Suppressor macrophage treated with lipopolysaccharide for 1 hour (primary cell): ENCODE measurements at places on chromosomes 3 and 15.

DNA sequence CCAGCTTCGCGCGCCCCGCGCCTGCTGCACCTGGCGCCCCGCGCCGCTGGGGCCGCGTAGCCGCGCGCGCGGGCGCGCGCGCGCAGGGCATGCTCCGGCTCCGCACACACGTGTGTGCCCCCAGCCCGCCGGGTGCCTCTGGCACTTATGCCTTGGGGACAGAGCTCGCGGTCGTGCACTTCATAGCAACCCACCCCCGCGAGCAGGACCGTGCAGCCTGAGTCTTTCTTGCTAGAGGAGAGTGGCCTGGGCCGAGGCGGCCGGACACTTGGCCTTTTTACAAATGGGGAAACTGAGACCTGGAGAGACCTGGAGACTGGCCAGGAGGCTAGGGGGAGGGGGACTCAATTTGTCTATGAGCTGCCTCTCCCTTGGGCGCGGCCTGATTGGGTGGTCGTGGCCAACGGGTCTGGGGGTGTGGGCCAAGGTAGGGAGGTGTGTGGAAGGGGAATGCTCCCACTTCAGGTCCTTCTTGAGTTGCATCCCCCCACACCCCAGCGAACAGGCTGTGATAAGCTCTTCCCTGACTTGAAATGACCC lies 562 bp downstream of the NBEAL2 start:
- peak; percentile 41 for DNase-seq

DNA sequence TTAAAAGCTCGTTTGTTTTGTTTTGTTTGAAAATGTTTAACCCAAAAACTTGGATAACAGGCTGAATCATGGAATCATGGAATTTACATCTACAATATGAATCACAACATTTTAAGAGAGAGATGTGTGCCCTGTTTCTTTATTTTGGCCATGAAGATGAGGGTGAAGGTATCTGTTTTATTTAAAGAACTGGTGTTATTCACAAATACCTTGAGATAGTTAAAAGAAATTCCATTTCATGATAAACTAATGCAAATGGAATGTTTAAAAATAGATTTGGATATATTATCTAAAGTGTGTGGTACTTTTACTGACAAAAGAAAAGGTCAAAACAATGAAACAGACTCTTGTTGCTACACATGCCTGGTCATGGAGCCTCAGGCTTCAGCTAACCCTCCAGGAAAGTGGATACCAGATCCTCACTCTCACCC lies 486.0 kb upstream of the CFAP20DC start:
- DNase-seq, result no peak

DNA sequence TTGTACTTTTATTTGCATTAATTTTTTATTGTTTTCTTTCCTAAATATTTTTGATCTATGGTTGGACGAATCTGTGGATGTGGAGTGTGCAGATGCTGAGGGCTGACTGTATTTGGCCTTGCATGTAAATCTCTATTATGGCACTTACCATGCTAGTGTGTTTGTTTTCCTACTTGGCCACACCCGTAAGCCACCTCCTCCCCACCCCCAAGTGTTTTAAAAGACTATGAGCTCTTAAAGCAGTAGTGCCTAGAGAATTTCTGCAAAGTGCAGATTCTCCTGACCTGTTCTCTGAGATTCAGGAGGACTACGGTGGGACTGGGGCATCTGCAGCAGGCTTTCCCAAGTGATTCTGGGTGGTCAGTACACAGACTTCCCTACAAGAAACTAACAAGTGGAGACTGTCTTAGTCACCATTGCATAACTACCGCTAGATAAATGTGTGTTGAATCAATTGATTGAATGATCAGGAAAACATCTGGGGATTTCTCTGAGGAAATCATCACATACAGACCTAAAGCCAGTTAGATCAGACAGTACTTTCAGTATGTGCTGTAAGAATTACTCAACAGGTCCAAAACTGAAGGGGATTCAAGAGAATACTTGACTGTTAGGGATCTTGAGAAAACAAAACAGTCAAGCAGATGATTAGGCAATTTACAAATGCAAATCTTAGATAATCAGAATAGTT lies 6.2 kb upstream of the TIPARP start:
- peak; percentile 85 for DNase-seq

GRCh38 chr3:174325834-174326700 lies 533.1 kb upstream of the NAALADL2 start:
- DNase-seq, result no peak

DNA sequence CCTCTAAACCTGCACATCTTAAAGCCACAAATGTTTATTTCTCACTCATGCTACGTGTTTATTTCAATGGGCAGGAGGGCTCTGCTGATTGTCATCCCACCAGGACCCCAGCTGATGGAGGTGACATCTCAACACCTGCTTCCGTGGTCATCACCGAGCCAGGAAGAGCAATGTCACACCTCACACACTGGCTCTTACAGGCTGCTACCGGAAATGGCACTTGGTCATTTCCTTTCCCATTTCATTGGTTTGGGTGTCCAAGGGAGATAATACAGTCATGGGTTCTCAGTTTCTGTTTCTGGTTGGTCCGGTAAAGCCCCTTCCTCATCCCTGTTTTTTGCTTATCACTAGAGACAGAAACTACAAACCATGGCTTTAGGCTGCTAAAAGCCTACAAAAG lies 41.9 kb downstream of the ABHD2 start:
- DNase-seq, result peak; percentile 50

GRCh38 chr3:73601011-73601410 lies 23.7 kb downstream of the PDZRN3 start:
- DNase-seq, result no peak

DNA sequence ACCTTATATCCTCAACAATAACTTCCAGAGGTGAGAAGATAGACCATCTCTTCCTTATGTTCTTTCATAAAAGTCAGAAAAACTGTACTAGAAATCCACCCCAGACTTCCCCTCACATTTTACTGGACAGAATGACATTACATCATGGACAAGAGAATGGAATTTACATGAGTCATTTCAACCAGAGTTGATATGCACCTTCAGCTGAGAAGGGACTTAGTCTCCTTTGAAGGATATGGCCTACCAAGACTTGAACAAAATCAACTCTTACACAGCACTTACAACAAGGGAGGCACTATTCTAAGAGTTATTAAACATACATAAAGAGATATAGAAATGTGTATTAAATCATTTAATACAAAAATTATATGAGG lies 380.0 kb upstream of the DPH6 start:
- no peak for DNase-seq

GRCh38 chr3:62940771-62941563 lies 65.8 kb upstream of the CADPS start:
- DNase-seq, result no peak

- DNase-seq, result no peak
Observed at GRCh38 chr3:107545680-107546120, 22.9 kb downstream of the BBX start.

GRCh38 chr3:78634316-78634715 lies 1133.5 kb downstream of the ROBO1 start:
- no peak for DNase-seq

- DNase-seq, result no peak
Observed at GRCh38 chr3:127034990-127035652, 52.2 kb downstream of the PLXNA1 start.

- no peak for DNase-seq
Observed at GRCh38 chr3:41188306-41188705, 11.0 kb upstream of the CTNNB1 start.

DNA sequence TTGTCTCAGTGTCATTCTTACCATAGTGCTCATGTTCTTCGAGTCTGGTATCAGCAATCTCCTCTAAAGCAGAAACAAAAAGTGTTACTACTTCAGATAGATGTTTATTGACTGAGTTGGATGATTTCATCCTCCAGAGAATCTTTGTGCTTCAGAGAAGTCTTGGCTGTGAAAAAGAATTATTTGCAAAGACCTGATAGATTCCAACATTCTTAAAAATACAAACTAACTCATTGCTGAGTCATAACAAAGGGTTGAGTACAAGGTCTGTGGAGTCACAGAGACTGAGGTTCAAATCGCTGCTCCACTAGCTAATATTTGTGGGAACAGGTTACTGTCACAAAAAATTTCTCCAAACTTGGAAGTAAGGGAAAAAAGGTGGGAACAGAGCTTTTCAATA lies 9.0 kb upstream of the STRIT1 start:
- DNase-seq, result no peak

DNA sequence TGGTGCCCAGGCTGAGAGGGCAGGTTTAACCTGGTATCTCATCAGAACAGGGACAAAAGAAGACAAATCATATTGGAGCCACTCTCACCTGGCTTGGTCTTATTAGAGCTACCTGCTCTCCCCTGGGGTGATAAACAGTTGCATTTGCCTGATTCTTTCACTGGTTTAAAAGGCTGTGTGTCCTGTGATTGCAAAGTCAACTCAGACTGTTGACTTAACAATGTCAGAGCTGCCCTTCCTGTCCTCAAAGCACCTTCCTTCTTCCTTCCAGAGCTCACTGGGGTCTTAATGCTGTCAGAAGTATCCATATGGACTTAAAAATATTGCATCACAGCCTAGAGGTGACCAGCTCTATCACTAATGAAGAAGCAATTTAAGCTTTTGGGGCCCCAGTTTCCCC lies 50.5 kb upstream of the MINAR1 start:
- DNase-seq, result no peak

- DNase-seq, result no peak
Observed at GRCh38 chr3:17336291-17336690, 406.1 kb downstream of the TBC1D5 start.

DNA sequence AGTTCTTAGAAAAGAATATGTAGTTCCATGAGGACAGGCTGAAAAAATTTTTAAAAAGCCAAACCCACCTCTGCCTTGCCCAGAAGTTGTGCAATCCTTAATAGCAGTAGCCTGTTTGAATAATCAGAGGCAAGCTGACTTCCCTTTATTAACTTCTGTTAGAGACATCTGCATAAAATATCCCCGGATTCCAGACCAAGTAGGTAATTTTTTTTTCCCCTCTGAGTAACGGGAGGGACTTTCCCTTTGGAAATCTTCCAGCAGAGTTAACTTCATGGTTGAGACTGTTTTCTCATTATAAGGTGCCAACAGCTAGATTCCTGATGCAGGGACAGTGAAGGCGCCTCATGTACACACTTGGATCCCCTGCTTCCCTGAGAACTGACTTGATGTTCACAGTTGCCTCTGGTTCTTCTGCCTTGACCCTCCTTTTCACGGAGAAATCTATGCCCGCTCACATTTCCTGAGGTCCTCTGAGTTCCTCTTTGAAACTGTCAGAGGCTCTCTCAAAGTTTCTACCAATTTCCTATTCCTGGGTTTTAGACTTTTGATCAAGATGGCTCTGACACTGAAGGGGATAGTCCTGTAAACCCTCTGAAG lies 227.6 kb upstream of the BHLHE40 start:
- DNase-seq, result peak; percentile 90

DNA sequence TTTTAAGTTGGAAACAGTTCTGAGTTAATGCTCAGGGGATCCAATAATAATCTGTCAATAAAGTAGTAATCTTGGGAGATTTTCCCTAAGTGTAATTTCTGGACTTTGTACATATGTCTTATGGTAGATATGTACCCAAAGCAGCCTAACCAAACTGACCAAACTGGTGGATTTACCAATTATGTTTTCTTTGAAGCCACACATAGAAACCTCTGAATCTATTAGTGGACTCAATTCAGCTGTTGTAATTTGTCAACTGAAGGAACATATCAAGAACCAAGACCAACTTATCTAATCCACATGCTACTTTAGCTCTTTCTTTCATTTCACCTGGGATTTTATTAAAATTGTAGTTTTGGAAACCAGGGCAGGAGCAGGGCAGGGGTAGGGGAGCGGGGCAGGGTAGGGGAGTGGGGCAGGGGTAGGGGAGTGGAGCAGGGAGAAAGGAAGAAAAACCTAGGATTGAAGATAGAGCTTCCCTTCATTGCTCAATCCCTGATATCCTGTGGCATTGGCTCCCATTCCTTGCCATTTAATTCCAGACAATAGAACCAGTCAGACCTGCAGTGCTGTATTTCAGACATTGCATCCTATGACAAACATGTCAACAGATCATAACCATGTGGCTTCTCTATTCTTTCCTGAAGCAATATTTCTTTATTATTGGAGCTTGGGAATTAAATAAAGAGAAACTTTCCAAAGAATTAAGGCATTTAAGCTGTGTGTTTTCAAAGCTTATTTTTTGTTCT lies 101.8 kb downstream of the NFKBIZ start:
- DNase-seq, result no peak

DNA sequence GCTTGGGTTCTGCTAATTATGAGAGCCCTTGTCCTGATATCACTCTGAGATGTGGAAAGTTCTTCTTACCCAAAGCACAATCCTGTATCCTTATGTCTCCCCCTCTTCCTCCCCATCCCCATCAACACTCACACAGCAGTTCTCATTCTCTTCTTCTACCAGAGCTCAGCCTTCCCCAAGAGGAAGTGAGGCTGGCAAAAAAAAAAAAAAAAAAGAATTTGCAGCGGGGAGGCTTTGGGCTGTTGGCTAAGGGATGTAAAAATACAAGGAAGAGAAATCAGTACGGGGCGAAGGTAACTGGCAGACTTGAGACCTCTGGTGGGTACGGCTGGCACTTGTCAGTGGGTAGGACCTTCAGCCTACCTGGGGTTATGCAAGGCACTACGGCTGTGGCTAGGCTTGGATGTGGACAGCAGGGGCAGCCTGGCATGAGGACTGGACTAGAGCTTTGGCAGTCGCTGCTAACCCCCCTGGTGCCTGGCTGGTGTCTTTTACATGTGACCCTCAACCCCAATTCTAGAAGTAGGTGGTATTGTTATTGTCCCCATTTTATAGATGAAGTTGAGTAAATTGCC lies 5.4 kb downstream of the VIPR1 start:
- peak; percentile 34 for DNase-seq

- DNase-seq, result peak; percentile 45
Observed at GRCh38 chr15:33155691-33156420, 38.7 kb downstream of the FMN1 start.

- no peak for DNase-seq
Observed at GRCh38 chr15:100986158-100986896, 67.2 kb downstream of the LRRK1 start.

DNA sequence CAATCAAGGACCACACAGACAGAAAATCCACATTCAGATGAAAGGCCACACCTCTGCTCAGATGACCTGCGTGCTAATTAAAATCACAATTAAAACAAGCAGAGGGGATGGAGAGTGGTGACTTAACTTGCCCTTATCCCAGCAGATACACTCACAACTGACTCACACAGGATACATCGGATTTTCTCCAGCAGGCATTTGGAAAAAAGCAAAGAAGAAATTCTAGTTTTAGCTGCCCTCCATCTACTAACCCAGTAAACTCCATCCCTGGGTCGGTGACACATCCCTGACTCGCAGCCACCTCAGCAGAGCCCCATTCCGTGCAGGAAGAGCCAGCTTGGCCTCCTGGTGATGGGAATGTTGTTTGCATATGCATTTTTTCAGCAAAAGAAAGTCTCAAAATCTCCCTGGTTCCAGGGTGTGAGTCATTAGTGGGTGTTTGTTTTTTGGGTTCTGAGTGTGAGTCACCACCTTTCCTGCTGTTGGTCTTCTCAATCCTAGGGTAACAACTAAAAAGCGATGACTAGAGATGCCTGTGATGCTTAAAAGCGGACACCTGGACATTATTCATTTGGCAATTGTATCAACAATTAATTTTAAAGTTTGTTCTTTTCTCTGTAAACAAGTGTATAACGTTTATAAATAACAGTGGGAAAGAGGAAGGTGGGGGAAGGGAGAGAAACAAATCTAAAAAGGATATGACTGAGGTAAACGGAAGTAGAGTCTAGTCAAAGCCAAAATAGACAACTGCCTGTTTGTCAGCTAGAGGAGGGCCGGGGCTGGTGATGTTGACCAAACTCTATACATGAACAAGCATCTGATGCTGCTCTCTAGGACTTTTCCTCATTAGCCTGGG lies 49.8 kb upstream of the SLC4A7 start:
- peak; percentile 96 for DNase-seq

GRCh38 chr3:66928252-66928651 lies 69.9 kb upstream of the KBTBD8 start:
- DNase-seq, result no peak
